ENCODE measurements at places on chromosomes 13 and 19. TPM values are rescaled to one million over a fixed set of nuclear protein-coding genes. Genes with fewer than 3 reads are reported as not detected.

The ZNF776 gene
- polyA plus RNA-seq = 5.7 TPM

- DNase-seq = no peak
Observed at GRCh38 chr19:7677669-7678311, 900 bp downstream of the MCEMP1 start.

- DNase-seq = no peak
Observed at GRCh38 chr13:94673851-94674250, 38.5 kb downstream of the SOX21 start.

The SULT2A1 gene
- not detected for polyA plus RNA-seq

- peak; percentile 22 for DNase-seq
Observed at GRCh38 chr13:99895444-99896368, 75.9 kb downstream of the ZIC5 start.

- DNase-seq = no peak
Observed at GRCh38 chr13:73365681-73366080, 306.9 kb downstream of the KLF5 start.

The GSK3A gene
- 10.0 TPM for polyA plus RNA-seq

GRCh38 chr13:73220966-73221720 lies 162.3 kb downstream of the KLF5 start:
- DNase-seq = no peak

The OR7A5 gene
- polyA plus RNA-seq = not detected

DNA sequence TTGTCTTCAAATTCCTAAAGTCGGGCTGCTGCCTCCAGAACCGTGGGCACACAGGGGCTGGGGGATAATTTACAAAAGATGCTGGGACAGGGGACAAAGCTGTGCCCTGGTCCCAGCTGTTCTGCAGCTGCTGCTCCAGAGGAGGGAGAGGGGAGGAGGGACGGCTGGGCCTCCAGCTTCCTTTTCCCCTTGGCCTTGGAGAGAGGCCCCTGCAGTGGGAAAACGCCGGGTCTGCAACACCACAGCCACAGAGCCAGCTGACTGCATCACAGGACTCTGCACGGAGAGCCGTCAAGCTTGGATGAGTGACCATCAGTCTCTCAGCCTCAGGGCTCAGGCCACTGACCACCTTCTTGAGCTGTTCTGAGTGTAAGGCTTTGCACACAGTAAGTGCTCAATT lies 6.1 kb downstream of the DOCK6 start:
- DNase-seq = no peak

DNA sequence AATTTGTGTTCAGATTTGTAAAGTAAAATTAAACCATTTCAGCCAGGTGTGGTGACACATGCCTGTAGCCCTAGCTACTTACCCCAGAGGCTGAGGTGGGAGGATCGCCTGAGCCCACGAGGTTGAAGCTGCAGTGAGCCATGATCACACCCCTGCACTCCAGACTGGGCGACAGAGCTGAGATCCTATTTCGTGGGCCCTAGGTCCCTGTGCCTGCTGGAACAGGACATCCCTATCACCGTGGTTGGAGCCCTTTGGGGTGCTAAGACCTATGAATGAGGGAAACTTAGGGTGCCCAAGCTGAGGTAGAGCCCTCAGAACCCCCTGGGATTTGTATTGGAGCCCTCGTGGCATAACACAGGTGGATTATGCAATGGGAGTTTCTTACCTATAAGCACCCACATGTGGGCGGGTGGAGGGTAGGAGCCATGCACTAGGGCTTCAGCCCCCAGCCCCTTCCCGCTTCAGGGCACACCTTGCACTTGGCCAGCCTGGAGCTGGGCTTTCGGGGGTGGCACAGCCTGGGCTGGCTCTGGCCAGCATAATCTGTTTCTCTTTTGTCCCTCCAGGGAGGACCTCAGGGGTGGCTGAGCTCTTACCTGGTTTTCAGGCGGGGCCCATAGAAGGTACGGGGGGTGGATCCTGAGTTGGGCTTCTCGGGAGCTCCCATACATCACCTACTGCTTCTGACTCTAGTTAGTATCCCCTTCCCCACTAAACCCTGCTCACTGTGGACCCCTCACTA lies 7.2 kb upstream of the USF2 start:
- DNase-seq = no peak

The EMC10 gene
- 10.1 TPM for polyA plus RNA-seq

The ZNF563 gene
- polyA plus RNA-seq = 6.9 TPM

DNA sequence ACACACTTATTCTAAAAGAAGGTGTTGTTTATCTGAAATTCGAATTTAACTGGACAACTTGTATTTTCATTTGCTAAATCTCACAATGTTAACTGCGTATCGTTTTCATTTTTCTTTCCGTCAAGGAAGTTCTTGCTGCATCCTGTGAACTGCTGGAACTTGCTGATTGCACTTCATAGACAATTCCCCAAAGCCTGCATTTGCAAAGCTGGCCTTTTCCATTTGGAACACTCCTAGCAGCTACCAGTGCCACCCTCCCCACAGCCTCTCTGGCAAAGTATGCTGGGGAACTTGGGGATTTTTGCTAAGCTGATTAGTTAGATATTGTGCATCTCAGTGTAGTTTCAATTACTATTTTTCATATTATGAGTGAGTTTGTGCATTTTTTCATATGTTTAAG lies 20.4 kb upstream of the ARGLU1 start:
- no peak for DNase-seq

The ZNF628 gene
- not detected for polyA plus RNA-seq

The SLC1A6 gene
- polyA plus RNA-seq = not detected

GRCh38 chr13:71309905-71310304 lies 557.1 kb downstream of the DACH1 start:
- no peak for DNase-seq

DNA sequence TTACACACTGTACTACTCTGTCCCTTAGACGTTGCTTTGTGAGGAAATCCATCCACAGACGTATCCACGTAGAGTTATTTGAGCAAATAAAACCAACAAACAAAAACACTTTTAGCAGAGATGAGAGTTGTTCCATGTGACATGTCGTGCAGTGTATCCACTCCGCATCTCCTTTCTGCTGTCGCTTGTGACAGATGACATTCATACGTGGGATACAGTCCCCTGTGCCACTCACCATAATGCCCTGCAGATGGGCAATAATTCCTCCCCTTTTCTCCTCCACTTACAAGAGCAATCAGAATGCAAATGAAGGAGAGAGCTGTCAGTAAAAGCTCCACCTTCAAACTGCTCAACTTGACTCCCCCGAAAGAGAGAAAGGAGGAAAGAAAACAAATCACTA lies 26.0 kb downstream of the IRS2 start:
- no peak for DNase-seq

GRCh38 chr19:45785097-45785496 lies 2.8 kb upstream of the DMPK start:
- DNase-seq = no peak

The CEACAM3 gene
- not detected for polyA plus RNA-seq

DNA sequence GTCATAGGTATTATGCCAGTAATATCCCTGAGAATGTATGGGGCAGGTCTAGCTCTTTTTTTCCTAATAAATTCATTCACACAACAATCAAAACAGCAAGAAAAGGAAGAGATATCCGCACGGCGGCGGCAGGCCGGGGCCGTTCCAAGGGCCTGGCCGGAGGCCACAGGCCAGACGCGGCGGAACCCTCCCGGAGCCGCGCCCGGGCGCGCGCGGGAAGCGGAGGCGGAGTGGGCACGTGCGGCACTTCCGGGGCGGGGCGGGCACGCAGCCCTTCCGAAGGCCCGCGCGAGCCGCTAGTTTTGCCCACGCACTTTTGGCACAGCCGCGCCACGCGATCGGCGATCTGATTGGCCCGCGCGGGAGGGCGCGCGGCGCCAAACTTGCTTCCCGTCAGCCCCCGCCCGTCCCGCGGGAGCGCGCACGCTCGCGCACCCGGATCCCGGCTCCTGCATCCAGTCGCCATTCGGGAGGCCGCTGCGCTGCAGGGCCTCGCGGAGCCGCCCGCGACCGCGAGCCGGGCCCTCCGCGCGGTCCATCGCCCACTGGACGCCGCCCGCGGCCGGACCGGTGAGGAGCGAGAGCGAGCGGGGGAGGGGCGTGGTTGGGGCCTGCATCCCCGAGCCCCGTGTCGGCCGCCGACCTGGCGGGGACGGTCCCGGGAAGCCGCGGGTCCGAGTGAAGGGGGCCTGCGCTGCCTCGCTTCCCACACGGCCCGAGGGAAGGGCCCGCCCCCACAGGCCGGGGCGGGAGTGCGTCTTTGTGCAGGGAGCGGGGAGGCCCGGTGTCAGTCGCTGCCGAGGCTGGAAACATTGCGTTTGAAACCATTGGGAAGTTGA lies at the start of gene CHAMP1:
Gene CHAMP1, plus strand, starts transcription at position 430 of the 839 bp plus-strand sequence. CDS start 9,340 bp downstream, outside the sequence.
- peak; percentile 89 for DNase-seq

DNA sequence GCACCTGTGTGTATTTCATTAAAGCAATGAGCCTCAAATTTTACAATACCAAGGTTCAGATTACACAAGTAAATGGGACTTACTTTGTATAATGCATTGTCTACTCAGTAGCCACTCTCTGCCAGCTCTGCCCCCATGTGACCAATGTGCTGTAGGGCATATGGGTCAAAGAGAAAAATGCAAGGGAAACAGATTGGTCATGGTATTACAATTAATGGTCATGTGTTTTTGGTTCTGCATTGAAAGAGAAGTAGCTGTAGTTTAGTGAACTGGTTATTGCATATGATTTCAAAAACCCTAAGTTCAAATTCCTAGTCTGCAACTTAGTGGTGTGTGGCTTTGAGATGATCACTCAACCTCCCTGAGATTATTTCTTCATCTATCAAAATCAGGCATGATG lies 545.4 kb downstream of the SUCLA2 start:
- no peak for DNase-seq

DNA sequence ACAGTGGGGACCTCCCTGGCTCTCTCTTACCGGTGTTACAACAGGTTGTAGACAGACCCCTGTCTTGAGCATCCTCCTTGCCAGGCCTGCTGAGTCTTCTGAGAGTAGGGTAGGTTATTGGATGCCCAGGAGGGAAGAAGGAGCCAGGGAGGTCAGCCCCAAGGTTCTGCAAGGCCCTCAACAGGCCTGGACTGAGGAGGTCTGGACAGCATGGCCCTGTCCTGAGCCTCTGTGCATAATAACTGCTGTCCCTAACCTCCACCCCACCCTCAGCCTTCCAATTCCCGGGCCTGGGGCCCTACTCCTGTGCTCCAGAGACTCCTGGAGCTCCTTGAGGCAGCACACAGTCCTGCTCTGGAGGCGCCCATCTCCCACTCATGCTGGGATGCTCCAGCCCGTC lies 336 bp downstream of the CD22 start:
- DNase-seq = no peak

- DNase-seq = peak; percentile 45
Observed at GRCh38 chr19:48975947-48976847, 11.1 kb downstream of the FTL start.

The TPTE2 gene
- polyA plus RNA-seq = not detected

GRCh38 chr19:7722231-7722651 lies 9.7 kb downstream of the CLEC4G start:
- DNase-seq = no peak

The UBE2L5 gene
- polyA plus RNA-seq = not detected

DNA sequence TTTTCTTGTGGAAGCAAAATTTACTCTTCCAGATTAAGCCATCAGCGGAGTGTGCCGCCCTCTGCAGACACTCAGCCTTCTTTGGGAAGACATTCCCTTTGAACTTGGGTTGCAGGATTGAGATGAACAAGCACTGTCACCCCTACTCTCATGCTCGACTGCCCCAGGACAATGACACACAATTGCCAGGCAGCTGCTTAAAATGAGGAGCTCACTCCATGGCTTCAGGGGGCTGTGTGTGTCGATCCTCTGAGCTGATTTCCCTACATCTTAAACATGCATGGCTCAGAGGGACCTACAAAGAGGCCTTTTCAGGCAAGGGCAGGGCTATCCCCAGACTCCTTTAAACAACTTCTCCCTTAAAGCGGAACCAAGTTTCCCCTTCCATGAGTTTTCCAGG lies 107.5 kb upstream of the MBNL2 start:
- DNase-seq = no peak

DNA sequence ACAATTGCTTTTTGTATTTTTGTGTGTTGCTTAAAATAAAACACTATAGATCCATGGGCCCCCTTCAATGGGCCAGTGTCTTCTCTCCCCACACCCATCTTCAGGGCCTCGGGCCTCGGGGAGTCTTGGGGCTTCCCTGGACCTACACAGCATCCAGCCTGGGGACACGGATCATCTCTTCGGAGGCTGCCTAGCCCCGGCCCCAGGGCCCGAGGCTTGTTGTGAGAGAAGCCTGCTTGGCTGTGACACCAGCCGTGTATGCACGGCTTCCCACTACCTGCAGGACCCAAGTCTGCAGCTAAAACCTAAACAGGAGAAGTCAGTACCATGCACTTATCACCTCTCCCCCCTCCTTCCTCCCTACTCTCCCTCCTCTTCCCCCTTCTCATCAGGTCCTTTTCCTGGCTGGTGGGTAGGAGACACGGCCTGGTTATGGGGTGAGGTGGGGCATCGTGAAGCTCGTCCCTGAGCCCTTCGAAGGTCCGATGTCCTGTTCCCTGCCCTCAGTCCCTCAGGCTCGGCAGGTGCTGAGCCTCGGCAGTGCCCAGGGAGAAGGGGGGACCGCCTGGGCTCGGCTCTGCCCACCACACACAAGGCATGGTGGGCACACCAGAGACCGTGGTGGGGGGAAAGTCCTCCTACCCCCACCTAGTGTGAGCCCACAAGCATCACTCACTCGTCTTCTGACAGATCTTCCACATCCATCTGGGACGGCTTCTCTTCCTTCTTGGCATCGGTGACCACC lies 9.5 kb downstream of the C13orf46 start:
- no peak for DNase-seq

The NLRP4 gene
- polyA plus RNA-seq = not detected
